ENCODE measurements at places on chromosomes 6 and 20.

GRCh38 chr6:71579902-71580301 is 291.3 kb downstream of the OGFRL1 start:
- DNase-seq = no peak

GRCh38 chr6:127880429-127880828 is 20.4 kb downstream of the THEMIS start:
- no peak for DNase-seq

GRCh38 chr6:97765461-97765860 is 482.4 kb upstream of the MMS22L start:
- peak; percentile 66 for DNase-seq

- DNase-seq = no peak
Measured at GRCh38 chr6:284486-284885, 7.8 kb upstream of the DUSP22 start.

GRCh38 chr20:43171930-43172329 is 17.8 kb downstream of the PTPRT start:
- DNase-seq = no peak

- DNase-seq = peak; percentile 84
Measured at GRCh38 chr6:151269321-151269995, 29.7 kb downstream of the AKAP12 start.

DNA sequence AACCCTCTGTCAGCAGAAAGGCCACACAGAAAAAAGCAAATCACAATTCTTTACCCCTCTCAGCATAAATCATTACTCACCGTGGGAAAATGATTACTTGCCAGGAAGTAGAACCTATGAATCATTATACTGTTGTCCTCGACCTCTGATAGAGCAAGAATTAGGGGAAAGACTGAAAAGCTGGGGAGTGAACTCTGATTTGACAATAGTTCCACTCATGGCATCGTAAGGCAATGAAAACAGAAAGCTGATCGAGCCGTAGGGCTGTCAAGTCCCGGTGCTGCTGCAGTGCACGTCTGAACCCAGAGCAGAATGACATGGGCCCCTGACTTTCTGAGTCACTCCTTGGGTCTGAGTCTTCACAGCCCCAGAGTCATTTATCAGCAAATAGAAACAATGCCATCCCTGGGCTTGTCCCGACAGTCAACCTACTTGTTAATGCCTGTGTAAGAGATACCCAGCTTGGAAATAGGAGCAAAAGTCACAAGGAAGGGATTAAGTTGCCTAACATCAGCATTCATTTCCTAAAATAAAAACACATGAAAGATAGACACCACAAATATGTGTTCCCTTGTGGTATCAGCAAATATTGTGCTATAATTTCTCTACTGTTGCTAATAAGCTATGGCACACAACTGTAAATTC is 224.8 kb upstream of the MARCKS start:
- DNase-seq = peak; percentile 42

- no peak for DNase-seq
Measured at GRCh38 chr6:4474810-4475209, 301.4 kb upstream of the CDYL start.

Data from GM03348 (cell line).